SIG-M5 (cell line): ENCODE measurements at places on chromosomes 11 and 22.

GRCh38 chr11:120235024-120235628 is 4.8 kb upstream of the POU2F3 start:
- no peak for DNase-seq

DNA sequence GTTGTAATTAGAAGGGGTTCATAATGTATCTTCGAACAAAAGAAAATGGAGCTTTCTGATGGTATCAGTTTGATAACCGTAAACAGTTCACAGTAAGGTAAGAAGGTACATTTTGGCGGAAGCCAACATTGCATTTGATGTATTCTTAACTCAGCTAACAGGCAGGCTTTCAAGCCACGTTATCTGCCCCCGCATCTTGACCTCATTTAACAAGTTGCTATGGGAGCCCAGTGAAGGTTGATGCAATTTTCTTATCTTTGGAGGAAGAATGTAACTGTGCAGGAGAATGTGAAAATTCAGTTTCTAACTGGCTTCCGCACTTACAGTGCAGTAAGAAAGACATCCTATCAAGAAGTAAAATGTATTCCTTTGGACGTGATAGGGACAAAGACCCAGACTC is 110.6 kb downstream of the ETS1 start:
- DNase-seq = no peak

GRCh38 chr11:24585192-24585591 is 88.3 kb downstream of the LUZP2 start:
- no peak for DNase-seq

DNA sequence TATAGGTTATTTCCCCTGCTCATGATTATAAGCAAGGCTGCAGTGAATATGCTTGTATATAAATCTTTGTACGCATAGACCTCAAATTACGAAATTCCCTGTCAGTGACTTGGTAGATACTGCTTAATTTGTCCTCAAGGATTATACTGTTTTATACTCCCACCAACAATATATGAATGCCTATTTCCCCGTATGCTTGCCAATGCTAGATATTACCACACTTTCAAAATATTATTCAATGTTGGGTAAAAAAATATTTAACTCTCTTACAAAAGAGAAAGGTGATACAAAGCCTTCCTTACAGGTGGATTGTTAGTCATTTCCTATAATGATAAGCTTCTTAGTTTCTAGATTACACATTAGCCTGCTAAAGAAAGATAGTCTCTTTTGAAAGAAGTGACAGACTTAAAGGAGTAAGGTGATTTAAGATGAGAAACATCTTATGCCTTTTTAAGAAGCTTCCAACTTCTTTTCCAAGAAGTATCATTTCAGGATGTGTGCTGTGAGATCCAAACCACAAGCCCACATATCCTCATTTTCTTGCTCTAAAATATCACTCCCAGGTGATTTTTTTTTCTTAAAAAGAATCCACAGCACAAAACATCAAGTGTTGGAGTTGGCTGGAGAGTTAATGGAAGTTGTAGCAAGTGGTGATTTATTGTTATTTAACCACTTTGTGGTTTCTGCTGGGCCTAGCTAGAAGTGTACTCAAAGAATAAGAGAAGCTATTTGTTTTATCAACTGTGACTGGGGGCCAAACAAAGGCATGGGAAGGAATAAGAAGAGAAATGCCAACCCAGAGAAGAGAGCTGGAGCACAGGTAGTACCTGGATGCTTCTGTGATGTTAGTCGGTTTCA is 59.2 kb downstream of the BARX2 start:
- DNase-seq = no peak

DNA sequence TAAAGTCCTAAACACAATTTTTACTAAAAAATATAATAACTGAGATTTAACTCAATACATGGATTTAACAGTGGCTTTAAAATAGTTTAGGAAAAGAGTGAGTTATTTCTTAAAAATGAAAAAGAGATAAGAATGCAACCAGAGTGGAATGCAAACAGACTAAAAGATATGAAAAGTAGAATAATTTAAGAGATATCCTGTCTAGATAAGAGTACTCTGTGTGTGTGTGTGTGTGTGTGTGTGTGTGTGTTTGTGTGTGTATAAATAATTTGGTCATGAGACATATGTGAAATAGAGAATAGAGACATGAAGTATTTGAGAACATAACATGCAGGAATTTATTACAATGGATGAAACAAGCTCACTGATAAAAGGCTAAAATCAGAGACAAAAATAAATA is 986.9 kb upstream of the CHORDC1 start:
- DNase-seq = no peak

DNA sequence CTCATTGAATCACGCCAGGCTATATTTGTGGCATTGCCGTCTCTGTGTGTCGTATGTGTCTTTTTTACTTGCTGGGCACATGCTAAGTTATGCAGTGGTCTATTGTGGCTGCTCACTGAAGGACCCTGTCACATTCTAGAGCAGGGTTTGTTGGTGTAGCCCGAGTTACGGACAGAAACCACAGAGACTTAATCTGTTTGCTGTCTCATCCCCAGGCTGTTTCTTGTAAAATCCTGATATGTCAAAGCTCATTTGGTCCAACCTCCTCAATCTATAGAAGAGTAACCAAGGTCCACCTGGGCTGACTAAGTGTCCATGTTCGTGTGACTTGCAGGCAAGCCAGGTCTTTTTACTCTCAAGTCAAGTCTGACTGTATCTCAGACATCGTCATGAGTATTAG is 5.0 kb downstream of the DPF2 start:
- DNase-seq = no peak

DNA sequence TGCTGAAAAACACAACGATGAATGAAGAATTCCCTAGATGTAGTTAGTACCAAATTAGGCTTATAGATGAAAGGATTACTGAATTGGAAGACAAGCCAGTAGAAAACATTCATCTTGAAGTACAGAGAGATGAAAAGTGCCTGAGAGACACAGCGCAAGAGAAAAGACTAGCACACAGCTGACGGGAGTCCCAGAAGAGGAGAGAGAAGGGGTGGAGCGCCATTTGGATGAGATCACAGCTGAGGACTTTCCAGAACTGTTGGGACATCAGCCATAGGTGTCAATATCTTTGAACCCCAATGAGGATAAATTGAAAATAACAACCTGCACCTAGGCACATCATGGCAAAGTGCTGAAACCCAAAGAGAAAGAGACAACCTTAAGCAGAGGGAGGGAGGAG is 25.2 kb downstream of the ALG12 start:
- DNase-seq = no peak

DNA sequence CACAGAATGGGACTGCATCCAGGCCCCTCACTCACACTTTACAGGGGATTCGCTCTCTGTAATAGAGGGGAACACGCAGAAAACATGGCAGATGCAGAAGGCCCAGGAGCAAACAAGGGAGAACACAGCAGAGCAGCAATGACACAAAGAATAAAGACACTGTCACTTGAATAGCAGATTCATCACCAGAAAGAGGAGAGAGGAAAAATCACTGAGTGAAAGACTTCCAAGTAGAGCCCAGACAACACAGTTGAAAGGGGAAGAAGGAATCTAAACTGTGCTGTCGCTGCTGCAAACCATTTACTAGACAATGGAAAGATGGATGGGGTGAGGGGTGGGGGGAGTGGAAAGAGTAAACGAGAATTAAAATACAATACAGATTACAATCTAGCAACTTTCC is 28.8 kb upstream of the RAPSN start:
- no peak for DNase-seq

DNA sequence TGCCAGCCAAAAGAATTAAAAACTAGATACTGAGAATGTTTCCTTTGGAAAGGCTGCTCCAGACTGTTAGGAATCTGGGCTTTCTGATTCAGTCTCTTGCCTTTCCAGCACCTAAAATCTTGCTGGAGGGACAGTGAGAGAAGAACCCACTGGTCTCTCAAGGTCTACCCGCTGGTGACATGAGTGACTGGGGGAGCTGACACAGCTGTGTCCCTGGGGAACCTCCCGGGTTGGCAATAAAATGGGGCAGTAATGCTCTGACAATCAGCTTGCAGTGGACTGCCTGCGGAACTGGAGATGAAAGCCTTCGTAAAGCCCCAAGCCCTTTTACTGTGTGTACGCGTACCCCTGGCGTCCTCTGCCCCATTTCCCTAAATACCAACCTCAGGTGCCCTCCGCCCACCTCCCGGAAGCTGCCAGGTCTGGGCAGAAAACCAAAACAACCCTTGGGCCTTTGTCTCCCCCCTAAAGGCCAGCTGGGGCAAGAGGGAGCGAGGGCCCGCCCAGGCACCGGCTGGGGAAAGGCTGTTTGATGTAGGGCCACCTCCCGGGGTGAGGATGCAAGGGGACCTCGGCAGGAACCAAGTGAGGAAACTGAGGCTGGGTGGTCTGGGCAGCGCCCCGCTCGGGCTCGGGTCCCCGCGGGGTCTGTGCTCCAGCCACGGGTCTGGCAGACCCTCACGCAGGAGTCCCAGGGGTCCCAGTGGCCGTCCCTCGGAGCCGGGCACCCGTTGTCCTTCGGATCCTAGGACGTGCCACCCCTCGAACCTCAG is 741 bp downstream of the CARS1 start:
- no peak for DNase-seq

DNA sequence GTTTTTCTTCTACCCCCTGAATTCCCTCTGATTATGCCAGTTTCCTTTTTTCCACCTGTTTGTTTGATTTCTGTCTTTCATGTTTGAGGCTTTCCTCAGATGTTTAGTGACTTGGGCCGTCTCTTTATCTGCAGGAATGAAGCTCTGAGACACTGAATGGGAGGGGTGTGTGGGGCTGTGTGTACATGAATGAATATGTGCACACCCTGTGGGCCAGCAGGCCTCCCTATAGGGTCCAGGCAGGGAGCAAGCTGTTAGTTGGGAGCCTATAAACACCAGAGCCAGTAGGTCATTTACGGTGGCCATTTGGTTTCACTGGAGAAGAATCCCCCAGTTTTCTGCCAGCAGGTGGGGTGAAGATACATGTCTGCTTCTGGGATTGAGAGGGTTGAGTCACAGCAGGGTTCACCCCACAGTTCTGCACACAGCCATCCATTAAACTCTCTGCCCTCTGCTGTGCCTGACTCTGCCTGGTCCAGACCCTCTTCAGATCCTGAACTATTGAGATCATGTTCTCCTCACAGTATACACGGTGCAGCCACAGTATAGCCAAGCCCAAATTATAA is 34.8 kb downstream of the BARX2 start:
- DNase-seq = no peak
